Epithelial cell of proximal tubule (primary cell): ENCODE measurements at places on chromosomes 12 and 14. TPM values are rescaled to one million over a fixed set of nuclear protein-coding genes. Genes with fewer than 3 reads are reported as not detected.

SLC25A47 gene
- total RNA-seq, result not detected in 2 replicates

HVCN1 gene
- total RNA-seq, result 1.4 and 2.5 TPM in 2 replicates

IL26 gene
- total RNA-seq, result not detected in 2 replicates

LMNTD1 gene
- total RNA-seq, result not detected in 2 replicates

TSPAN8 gene
- 3.8 TPM in 1 of 2 replicates, not detected in the other for total RNA-seq

DNA sequence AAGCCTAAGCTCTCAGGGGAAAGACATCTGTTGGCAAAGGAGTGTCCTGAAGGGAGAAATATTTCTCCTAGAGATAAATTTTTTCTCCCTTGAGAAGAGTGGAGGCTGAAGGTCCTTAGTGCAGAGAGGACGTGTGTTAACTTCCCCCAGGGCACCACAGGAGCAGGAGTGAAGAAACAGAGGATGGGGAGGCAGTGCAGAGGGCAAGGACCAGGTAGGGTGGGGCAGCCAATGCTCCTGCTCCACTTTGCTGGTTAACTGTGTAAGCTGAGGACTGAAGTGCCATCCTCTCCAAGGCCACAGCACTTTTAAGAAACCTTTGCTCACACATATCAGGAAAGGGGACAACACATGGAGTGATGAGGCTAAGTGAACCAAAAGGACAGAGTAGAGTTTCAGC lies 4.0 kb downstream of the L3HYPDH start:
- no peak for DNase-seq

GRCh38 chr12:19957308-19958125 lies 410.8 kb upstream of the PDE3A start:
- no peak for DNase-seq

DNA sequence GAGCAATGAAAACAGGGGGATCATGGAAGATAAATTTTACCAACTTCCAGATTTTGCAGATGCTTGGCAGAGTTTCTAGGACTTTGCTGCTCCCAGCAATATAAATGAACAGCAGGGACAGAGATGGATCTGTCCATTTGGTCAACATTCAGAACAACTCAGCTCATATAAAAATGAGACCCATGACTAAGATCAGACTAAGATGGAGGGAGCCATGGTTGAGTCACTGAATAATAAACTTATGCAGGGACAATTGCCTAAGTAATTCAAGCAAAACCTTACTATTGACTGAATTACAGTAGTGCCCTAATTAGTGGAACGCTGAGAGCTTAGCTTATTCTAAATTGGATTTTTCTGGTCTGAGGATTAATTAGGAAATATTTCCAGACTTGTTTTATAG lies 205.1 kb downstream of the SLC5A8 start:
- DNase-seq, result no peak

GRCh38 chr12:26696048-26696612 lies 136.9 kb downstream of the ITPR2 start:
- DNase-seq, result no peak
